Hippocampal formation (tissue), 2 donors: ENCODE measurements at places on chromosomes 16 and 17.

DNA sequence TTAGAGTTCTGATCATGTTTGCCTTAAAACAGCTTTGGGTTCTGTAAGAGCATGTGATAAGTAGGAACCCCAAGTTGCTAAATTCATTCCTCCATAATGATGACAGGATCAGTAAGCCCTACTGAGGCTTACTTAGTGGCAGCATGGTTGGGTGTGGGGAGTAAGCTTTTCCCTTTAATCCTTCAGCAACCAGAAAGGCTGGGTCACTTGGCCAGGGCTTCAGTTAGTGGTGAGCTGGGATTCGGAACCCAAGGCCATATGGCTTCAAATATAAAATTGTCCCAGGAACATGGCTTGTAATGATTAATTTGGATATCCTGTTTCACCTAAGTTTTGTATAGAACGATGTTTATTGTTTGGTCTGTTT, 850 bp downstream of the GINS3 start:
- DNase-seq = no peak

DNA sequence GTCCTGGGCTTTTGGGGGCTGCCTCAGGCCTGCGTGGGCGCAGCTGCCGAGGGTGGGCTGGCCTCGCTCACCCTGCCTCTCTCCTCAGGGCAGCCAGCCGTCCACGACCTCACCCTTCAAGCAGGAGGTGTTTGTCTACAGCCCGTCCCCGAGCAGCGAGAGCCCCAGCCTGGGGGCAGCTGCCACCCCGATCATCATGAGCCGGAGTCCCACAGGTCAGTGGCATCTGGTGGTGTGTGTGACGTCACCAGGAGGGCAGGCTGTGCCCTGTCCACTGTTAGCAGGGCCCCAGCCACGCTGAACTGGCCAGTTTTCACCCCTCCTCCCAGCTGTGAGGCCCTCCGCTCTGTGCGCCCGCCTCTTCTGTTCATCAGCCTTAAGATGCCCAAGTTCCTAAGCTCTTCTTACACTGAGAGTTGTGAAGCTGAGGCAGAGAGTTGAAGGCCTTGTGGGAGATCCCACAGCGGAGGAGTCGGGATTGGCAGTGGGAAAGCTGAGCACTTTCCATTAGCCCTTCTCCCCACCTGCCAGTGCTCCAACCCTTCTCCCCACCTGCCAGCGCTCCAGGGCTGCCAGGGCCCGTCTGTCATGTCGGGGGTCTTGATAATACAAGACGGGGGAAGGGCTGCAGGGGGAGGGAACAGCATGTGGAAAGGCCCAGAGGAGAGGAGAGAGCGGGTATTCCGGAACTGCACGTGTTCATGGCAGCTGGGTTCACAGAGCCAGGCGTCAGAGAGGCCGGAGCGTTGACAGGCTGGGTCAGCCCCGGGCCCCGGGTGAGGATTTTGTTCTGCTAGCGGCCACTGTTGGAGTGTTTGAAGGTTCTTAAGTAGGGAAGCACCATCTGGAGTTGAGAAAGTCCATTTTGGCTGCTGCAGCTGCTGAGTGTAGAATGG, 36.3 kb downstream of the OR1D5 start:
- no peak for DNase-seq

DNA sequence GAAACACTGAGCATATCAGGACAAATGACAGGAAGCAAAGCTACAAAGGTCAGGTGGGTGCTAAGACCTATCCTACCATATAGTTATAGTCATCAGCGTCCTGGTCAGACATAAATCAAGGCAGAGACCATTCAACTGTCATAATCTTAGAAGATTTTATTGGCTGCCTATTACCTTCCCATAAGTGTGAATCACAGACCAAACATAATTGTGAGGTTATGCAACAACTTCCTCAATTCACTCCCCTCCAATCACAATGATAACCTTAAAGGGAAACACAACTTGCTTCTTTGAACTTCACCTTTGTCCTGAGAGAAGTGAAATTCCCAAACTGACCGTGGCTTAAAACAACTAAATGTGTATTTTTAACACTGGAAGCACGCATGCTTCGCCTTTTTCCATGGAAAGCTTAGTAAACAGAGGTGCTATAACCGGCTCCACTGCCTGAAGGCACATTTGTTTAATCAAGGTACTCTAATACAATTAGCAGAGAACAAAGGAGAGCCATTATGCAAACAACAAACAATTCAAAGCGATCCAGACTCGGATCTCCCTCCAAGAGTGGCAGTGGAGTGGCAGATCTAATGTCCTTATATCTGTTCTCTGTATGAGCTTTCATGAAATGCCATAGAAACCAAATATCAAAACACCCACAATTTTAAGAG, 84.9 kb downstream of the TMEM114 start:
- DNase-seq = no peak

- no peak for DNase-seq
These were observed 70.0 kb upstream of the TNRC6C start for GRCh38 chr17:77888242-77889134.
